ENCODE measurements at places on chromosomes 2 and 18.

DNA sequence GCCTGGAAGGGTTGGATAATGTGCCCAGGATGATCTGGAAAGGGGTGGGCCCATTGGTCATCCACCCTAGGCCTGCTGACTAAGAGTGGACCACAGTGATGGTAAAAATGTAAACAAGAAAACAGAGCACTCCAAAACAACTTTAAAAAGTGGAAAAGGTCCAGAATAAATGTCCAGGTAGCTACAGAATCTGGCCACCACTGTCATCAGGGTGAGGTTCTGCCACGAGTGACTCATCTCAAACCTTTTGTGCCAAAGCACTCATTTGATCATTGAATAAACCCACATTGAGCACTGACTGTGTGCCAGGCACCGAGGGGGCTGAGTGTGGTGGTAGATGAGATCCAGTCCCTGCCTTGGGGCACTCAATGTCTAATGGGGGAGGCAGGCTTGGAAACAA is 64.9 kb downstream of the EMX1 start:
- DNase-seq: no peak

- peak; percentile 60 for DNase-seq
Measured at GRCh38 chr18:76491776-76492668, 3.0 kb downstream of the ZNF516 start.

DNA sequence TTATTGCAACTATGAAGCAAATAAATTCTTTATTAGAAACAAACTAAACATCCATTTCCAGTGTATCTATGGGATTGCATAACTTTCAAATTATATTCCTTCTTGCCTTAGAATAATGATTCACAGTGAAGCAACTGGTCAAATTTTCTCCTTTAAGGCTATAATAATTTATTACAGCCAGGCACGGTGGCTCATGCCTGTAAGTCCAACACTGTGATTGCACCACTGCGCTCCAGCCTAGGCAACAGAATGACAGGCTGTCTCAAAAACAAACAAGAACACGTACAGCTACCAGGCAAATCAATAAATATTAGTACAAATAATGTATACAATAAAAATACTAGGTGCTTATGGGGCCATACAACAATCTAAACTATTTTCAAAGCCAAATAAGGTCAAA is 1416.2 kb downstream of the LRP1B start:
- no peak for DNase-seq

GRCh38 chr2:21552981-21553380 is 429.2 kb downstream of the TDRD15 start:
- DNase-seq: no peak

DNA sequence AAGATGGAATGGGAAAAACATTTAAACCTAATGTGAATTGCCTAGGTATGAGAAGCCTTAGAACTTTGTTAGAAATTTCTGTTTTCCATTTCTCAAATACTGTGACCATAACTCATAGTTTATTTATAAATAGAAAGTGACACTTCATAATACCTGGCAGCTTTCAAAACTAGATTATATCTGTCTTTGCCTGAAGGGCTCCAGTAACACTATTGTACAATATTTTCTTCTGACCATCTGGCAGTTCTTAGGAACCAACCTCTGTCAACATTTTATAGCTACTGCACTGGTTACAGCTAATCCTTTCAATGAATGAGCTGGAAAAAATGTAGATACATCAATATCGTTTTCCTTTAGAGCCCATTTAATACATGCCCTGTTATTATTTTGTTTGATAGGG is 237.4 kb downstream of the CAMKMT start:
- no peak for DNase-seq

- DNase-seq: peak; percentile 37
Measured at GRCh38 chr18:7452331-7452730, 114.8 kb upstream of the PTPRM start.

DNA sequence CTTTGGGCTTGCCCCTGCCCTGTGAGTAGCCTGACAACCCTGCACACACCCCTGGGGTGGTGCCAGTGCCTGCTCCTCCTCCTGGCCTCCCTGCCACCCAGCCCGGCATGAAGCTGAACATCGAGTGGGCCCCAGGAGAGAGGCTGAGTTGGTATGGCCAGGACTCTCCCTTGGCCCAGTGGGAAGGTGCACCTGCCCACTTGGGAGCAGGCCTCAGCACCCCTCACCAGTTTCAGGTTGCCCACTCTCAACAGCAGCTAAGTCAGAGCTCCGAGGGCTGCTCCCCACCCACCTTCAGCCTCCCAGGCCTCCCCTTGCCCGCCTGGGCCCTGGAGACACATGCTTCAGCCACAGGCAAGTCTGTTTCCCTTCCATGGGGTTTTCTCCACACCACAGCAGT is 203.1 kb downstream of the KLHL29 start:
- DNase-seq: no peak

GRCh38 chr2:60926741-60927552 is 45.6 kb downstream of the REL start:
- no peak for DNase-seq

GRCh38 chr2:89844221-89844943 is 1152.9 kb downstream of the RPIA start:
- DNase-seq: no peak

DNA sequence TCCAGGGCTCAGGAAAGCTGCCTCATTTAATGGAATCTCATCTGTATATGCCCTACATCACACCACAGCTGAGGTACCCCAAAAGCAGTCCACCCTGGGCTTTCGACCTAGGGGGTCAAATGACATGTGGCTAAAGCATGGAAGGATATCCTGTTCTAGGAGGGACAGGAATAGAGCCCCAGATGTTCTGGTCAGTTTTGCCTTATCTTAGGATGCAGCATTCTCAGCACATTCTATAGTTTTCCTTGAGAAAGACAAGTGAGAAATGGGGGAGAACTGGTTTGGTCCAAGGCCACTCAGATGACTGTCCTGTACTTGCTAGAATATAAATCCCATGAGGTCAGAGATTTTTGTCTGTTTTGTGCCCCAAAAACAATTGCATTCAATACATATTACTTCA is 688.0 kb upstream of the ZEB2 start:
- no peak for DNase-seq

DNA sequence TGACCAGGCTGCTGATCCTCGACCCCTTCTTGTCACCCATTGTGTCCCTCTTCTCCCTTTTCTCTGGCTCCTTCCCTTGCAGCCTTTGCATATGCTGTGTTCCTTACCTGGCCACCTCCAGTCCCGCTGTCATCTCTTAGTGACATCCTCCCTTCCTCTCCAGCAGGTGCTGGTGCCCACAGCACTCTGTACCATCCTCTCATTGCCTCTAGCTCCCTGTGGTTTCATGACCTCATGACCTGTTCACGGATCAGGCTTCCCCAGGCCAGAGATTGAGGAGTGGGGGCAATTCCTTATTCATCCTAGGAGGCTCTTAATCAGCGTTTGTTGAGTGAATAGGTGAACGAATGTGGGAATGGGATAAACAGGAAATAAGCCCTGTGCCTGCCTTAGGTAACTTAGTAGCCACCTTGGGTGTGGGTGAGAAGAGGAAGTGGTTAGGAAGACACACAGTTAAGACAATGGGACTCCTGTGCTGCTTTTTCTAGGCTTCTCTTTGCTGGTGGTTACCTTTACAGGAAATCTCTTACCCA is 35.5 kb downstream of the ITGA6 start:
- no peak for DNase-seq

- DNase-seq: no peak
Measured at GRCh38 chr18:41461114-41461513, 493.9 kb upstream of the PIK3C3 start.

- no peak for DNase-seq
Measured at GRCh38 chr18:3610813-3611212, 160.8 kb downstream of the TGIF1 start.

DNA sequence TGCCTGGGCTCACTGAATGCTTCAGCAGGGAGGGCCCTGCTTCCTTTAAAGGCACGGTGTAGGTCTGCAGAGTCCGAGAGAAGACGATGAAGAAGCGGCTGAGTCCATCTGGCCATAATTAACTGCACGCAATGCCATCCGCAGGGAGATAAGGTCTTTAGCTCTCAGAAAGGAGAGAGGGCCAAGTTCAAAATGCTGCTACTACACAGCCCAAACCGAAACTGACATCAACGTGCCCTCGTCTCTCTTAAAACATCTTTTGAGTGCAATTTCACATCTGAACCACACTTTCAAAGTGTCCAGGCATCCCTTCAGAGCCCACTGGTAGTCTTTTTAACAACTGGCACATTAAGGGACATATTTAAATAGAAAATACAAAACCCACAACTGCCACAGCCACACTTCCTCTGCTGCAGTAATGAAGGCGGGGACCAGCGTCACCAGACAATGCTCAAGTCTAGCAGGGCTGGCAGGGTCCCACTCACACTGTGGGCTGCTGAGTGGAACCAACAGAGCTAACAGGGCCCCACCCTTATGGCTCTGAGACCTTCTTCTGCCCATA is 35.8 kb downstream of the ST3GAL5 start:
- DNase-seq: no peak

DNA sequence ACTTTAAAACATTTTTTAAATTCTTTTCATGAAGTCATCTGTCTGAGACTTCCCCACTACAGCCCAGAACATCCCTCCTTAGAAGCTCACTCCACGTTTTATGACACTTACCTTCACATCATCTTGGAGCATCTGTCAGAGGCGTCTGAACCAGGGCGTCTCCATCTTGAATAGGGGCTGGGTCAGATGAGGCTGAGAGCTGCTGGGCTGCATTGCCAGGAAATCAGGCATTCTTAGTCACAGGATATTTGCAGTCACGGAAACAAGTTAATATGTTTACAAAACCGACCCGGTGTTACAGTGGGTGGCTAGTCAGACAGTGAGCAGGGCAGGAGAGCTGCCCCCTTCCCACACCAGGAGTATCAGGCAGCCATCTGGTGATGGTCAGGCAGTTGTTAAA is 456.5 kb downstream of the FBXO15 start:
- DNase-seq: no peak

GRCh38 chr2:227828477-227828912 is 14.9 kb downstream of the CCL20 start:
- no peak for DNase-seq

DNA sequence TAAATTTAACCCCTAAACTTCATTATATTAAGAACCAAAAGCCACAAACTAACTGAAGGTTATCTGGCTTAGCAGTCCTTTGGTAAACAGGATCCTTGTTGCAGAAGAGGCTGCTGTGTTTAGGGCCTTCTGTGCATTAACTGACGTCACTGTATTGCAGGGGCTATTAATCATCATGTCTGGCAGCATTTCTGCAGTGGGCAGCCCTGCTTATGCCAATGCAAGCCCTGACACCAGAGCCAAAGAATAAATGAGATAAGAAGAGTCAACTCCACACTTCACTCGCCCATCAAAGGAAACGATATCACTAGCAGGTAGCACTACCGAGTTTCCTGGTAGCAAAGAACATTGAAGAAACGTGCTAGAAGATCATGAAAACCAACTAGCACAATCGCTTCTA is 110.6 kb downstream of the PLEKHM3 start:
- DNase-seq: no peak

DNA sequence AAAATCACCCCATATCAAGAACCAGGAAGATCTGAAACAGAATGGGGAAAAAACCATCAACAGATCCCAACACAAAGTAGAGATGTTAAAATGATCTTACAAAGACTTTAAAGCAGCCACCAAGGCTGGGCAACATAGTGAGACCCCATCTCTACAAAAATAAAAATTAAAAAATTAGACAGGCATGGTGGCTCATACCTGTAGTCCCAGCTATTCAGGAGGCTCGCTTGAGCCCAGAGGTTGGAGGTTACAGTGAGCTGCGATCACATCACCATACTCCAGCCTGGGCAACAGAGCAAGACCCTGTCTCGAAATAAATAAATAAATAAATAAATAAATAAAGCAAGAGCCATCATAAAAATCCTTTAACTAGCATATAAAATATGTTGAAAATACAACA is 20.5 kb downstream of the RPRD1A start:
- DNase-seq: no peak

- DNase-seq: peak; percentile 44
Measured at GRCh38 chr2:184611361-184612085, 13.2 kb downstream of the ZNF804A start.

GRCh38 chr2:232524771-232525170 is 1.2 kb upstream of the CHRND start:
- no peak for DNase-seq

GRCh38 chr2:23791030-23791429 is 135.9 kb downstream of the ATAD2B start:
- DNase-seq: peak; percentile 19

- DNase-seq: peak; percentile 90
Measured at GRCh38 chr2:37156857-37157714, at the start of gene EIF2AK2. TSS of gene EIF2AK2 (minus strand) at chr2:37156980. CDS start at chr2:37147806, 9,174 bp downstream.

DNA sequence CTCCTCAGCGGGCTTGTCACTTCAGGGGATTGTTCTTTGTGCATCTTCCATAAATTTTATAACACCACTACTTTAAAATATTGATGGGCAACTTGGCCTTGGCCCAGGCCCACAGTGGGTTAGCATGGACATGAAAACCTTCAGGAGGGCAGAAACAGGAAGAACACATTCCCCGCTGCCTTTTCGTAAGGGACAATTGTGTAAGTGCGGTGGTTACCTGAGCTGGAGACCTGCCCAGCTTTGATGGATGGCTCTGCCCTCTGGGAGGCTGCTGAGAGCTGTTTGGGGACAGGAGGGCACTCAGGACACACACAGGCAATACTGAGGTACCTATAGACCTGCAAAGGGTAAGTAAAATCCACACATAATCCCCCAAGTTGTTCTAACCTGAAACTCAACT is 46.8 kb downstream of the FECH start:
- DNase-seq: no peak

- DNase-seq: no peak
Measured at GRCh38 chr18:73791081-73791480, 356.6 kb downstream of the FBXO15 start.

GRCh38 chr2:101149241-101150192 is 1.7 kb downstream of the TBC1D8 start:
- DNase-seq: no peak

GRCh38 chr2:817336-818015 is 133.2 kb upstream of the SNTG2 start:
- no peak for DNase-seq

DNA sequence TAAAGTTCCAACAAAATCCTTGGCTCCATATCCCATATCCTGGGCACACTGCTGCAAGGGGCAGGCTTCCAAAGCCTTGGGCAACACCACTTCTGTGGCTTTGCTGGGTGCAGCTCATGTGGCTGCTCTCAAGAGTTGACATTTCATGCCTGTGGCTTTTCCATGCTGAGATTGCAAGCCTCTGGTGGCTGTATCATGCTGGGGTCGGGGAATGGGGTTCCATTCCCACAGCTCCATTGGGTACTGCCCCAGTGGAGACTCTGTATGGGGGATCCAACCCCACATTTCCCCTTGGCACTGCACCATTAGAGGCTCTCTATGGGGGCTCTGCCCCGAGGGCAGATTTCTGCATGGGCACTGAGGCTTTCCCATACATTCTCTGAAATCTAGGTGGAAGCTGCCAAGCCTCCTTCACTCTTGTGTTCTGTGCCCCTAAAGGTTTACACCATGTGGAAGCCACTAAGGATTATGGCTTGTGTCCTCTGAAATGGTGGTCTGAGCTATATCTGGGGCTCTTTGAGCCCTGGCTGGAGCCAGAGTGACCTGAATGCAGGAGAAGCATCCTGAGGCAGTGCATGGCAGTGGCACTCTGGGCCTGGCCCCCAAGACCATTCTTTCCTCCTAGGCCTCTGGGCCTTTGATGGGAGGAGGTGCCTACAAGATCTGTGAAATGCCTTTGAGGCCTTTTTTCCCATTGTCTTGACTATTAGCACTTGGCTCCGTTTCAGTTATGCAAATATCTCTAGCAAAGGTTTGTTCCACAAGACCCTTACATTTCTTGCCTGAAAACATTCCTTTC is 107.9 kb downstream of the PTGR3 start:
- no peak for DNase-seq

GRCh38 chr2:47602996-47603395 is 179.9 kb upstream of the MSH6 start:
- DNase-seq: no peak

- no peak for DNase-seq
Measured at GRCh38 chr2:141364821-141365220, 766.0 kb downstream of the LRP1B start.

Measured in erythroblast (primary cell).